ENCODE measurements at places on chromosomes 11 and 22. TPM values are rescaled to one million over a fixed set of nuclear protein-coding genes. Genes with fewer than 3 reads are reported as not detected.

DNA sequence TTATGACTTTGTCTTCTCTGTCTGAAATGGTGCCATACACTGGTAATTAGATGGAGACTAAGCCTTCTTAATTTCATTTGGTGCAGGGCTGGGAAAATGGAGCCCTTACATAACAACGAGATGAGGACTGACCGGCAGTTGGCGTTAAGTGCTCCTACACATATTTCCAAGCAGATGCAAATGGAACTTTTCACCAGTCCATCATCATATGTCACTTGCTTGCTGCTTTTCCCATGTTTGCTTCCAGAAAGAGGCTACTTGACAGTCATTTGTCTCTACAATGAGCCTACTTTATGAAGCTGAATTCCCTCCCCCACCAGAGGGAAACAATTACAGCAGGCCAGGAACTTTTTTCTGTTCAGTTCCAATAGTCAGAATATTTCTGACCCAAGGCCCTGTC, 32.6 kb downstream of the SVIP start:
- no peaks in the 10 kb centered on the region for H3K4me1 ChIP-seq
- H3K27ac ChIP-seq, result no peak overlapping the region
- no peaks in the 10 kb centered on the region for H3K27me3 ChIP-seq

DNA sequence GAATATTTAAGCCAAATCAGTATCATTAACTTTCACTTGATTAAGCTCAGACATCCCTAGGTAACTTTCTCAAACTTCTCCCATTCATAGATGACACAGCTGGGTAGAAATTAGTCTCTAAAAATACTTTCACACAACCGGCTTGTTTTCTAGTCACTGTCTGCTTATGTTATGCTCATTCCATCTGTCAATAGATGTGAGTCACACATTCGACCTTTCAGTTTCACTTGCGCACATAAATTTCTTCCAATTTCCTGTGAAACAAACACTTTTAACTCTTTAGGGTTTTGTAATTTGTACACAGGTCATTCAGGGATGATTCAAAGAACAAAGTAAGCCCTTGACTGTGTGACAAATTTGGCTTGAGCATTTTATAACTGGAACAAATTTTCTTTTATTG, 723.0 kb downstream of the KCNA4 start:
- no peak for DNase-seq
- no peaks in the 10 kb centered on the region for H3K27me3 ChIP-seq
- H3K27ac ChIP-seq, result no peak overlapping the region

GRCh38 chr11:70487756-70488155, 89.4 kb downstream of the CTTN start:
- no peaks in the 10 kb centered on the region for H3K4me1 ChIP-seq
- H3K36me3 ChIP-seq, result no peaks in the 10 kb centered on the region
- DNase-seq, result no peak
- H3K4me3 ChIP-seq, result no peak overlapping the region

GRCh38 chr11:115616971-115617370, 112.8 kb upstream of the CADM1 start:
- H3K27ac ChIP-seq, result no peak overlapping the region
- peaks cover 2% of the 10 kb centered on the region for H3K27me3 ChIP-seq
- DNase-seq, result no peak
- no peaks in the 10 kb centered on the region for H3K36me3 ChIP-seq
- no peaks in the 10 kb centered on the region for H3K4me1 ChIP-seq

Gene NUDT8
- polyA plus RNA-seq, result 1.2 TPM

Gene NAA40
- 7.6 TPM for polyA plus RNA-seq

Gene CFAP300
- polyA plus RNA-seq, result not detected

Gene SLC15A3
- polyA plus RNA-seq, result not detected

Gene A4GALT
- not detected for polyA plus RNA-seq
